ENCODE measurements at places on chromosomes 2 and 18.

DNA sequence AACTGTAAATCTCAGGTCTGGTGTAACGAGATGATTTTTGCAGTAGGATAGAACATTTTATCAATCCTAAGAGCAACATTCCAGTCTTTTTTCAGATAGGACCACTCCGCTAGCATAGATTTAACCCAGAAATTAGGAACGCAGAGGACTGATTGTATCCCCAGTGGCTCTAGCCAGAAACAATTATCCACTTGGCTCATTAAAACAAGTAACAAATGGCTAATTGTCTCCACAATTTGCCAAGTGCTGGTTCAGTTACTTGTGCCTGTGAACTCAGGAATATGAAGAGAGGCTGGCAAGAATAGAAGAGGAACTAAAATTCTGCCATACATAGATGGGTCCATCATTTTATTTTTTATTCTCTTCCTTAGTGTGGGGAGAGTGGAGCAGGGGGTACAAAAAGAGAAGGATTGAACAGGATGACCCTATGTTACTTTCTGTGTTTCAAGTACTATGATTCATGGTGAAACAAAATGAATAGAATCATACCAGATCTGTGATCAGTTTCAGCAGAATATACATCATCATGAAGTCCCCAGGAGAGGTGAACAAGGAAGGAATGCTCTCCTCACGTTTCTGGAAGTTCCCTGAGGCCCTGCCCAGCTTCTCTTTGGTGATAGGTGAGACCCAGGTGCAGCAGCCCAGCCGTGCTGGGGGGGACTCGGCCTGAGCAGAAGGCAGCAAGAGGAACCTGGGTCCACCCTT is 121.6 kb downstream of the ARL4C start:
- H3K27me3 ChIP-seq: no peaks in the 10 kb centered on the region
- DNase-seq: no peak
- H3K4me1 ChIP-seq: peaks cover 43% of the 10 kb centered on the region
- no peak overlapping the region for H3K4me3 ChIP-seq
- peaks cover 7% of the 10 kb centered on the region for H3K36me3 ChIP-seq

DNA sequence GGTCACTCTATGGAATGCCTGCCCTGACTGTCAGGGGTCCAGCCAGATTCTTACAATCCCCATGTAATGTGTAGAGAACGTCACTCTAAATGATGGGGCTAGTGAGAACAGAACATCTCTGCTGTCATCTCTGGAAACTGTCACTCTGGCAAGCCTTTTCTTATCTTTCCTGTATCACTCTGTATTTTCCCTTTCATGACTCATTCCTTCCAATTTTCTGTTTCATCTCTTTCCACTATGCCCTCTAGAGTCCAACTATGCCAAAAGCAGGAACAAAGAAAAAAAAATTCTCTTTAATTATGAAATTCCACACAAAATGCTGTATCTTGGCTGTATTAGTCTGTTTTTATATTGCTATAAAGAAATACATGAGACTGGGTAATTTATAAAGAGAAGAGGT is 608.8 kb downstream of the ADCYAP1 start:
- no peaks in the 10 kb centered on the region for H3K4me1 ChIP-seq
- H3K27me3 ChIP-seq: no peaks in the 10 kb centered on the region
- H3K27ac ChIP-seq: no peak overlapping the region

- DNase-seq: no peak
- peaks cover 9% of the 10 kb centered on the region for H3K27me3 ChIP-seq
- no peaks in the 10 kb centered on the region for H3K4me1 ChIP-seq
- no peaks in the 10 kb centered on the region for H3K36me3 ChIP-seq
- no peak overlapping the region for H3K4me3 ChIP-seq
These were observed 34.2 kb downstream of the ATP6V1C2 start for GRCh38 chr2:10755621-10756020.

DNA sequence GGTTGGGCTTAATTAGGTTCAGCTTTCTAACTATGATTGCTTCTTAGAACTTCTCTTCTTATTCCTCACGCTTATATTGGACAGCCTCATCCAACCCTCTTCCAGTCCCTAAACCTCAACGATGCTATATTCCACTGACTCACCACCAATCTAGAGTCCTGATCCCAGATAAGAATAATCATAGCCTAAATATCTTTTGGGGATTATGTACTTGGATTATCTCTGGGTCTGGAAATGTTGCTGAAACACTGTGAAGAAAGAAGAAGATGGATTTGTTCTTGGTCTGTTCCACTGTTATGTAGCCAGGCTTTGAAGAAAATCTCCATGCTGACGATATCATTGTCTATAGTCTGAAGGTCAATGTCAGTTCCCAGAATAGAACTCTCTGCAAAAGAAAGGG is 26.9 kb downstream of the DOK1 start:
- H3K36me3 ChIP-seq: no peaks in the 10 kb centered on the region
- no peak overlapping the region for H3K4me3 ChIP-seq
- no peak for DNase-seq
- no peaks in the 10 kb centered on the region for H3K27me3 ChIP-seq
- peaks cover 54% of the 10 kb centered on the region for H3K4me1 ChIP-seq

DNA sequence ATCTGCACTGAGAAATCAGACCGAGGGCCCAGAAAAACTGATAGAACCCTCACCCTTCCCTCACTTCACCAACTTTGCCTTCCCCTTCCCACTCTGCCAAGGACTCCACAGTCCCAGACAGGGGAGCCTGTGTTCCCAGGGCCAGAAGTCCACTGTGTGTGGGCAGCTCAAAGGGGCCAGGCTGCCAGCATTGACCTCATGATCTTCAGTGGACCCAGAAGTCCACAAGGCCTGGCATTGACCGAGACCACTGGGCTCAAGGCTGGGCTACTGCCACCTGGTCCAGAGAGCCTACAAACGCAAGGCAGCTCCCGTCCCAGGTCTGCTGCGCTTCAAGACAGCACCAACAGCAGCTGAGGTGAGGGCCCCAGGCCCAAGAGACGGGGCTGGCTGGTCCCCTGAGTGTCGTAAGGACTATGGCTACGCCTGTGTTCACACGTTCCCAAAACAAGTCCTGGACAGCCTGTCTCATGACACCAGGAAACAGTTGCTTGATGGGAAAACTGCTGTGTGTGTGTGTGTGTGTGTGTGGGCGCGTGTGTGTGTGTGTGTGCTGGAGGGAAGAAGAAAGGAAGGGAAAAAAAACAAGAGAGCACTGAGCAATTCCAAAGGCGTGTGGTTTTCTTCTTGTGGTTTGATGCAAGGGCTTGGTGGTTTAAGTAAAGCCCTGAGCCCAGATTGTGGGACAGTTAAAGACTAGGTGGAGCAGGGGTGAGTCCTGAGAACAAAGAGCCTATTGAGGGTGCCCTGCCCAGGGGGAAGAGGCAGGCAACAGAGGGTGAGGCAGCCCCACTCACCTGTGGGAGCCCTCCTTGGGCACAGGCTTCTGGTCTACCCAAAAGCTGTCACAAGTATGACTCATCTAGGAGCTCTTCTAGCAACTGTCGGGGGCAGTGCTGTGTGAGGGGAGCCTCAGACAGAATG is 46.6 kb upstream of the ZBTB7C start:
- H3K27me3 ChIP-seq: peaks cover 49% of the 10 kb centered on the region
- H3K36me3 ChIP-seq: no peaks in the 10 kb centered on the region
- H3K4me3 ChIP-seq: no peak overlapping the region
- H3K4me1 ChIP-seq: peaks cover 24% of the 10 kb centered on the region
- H3K27ac ChIP-seq: no peak overlapping the region

DNA sequence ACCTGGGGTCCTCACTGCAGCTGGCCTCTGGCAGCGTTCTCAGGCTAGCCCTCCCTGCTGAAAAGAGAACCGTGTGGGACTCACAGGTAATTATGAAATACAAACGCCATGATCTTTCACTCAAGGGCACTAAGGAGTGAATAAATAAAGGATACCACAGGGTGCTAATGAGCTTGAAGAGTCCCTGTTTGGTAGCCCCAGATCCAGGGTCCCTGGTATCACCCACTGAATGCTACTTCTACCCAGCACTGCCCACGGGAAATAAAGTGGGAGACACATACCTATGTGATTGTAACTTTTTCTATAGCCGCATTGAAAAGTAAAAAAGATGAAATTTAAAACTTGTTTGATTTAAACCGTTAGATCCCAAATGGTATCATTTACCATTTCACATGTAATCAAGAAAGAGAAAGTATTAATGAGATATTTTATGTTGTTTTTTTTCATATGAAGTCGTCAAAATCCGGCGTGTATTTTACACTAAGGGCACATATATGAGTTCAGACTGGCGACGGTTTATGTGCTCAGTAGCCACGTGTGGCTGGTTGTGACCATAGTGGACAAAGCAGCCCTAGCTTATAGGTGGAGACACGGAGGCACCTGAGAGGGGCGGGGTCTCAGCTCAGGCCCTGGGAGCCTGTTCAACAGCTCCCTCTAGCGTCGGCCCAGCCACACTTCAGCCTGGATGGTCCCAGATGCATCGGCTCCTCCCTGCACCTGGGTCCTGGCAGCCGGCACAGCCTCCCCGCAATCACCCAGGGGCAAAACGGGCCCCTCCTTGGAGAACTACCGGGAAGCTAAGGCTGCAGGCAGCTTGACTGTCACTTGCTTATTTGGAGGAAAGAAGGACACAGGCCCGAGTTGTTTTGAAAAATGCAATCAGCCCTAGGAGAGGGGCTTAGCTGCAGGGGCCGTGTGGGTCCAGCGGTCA is 39.2 kb downstream of the ODC1 start:
- DNase-seq: peak; percentile 85
- peaks cover 11% of the 10 kb centered on the region for H3K36me3 ChIP-seq
- peak overlapping the region; percentile 74 for H3K4me3 ChIP-seq

DNA sequence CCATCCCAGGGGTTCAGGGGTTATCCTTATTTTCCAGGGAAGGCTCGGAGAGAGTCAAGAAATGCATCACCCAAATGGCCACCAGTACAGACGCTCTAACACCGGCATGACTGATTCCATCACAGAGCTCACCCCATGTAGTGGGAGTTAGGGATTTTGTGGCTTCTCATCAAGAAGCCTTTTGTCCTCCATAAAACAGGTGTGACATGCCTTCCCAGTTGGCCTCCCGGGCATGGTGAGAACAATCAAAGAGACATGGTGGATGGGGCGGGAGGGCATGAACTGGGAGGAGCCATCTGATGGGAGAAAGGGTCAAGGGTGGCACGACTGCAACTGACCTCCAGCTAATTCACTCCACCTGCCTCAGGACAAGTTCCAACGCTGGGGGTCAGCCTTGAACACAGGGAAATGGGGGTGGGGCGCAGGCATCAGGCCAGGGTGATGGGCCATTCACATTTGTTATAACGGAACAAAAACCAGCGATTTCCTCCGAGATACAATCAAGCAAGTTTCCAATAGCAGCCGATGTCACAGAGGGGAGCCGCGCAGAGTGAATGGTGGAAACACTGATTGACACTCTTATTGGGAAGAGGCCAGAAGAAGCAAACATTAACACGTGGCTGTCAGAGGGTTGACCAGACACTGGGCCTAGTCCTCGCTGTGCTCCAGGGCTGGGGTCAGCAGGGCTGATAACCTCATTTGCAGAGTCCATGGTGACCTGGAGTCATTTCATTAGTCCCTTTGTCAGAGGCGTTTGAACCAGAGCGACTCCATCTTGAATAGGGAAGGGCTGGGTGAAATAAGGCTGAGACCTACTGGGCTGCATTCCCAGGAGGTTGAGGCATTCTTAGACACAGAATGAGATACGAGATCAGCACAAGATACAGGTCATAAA is 80.5 kb upstream of the HPCAL1 start:
- peaks cover 2% of the 10 kb centered on the region for H3K4me1 ChIP-seq
- H3K36me3 ChIP-seq: no peaks in the 10 kb centered on the region
- H3K27ac ChIP-seq: no peak overlapping the region
- H3K27me3 ChIP-seq: no peaks in the 10 kb centered on the region
- H3K4me3 ChIP-seq: no peak overlapping the region

DNA sequence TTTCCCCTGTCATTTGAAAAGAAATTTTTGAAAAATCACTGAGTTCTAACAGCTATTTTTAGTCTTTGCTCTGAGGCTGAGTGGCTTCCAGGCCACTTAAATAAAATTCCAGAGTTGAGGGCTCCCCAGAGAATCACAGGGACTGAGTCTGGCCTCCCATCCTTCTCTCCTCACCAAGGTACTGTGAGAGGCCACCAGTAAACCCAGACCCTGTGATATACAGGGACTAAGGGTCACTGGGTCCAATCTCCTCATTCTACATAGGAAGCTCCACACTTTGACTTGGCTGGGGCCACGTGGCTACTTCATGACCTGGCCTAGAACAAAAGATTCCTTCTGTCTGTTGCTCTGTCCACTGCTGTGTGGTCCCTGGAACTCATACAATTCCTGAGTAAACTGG is 123.2 kb upstream of the CDCA7 start:
- H3K27me3 ChIP-seq: peaks cover 11% of the 10 kb centered on the region
- DNase-seq: no peak
- H3K27ac ChIP-seq: no peak overlapping the region

GRCh38 chr2:178484245-178485041 is 4.2 kb downstream of the PLEKHA3 start:
- no peaks in the 10 kb centered on the region for H3K27me3 ChIP-seq
- H3K27ac ChIP-seq: no peak overlapping the region
- no peak for DNase-seq
- H3K4me3 ChIP-seq: no peak overlapping the region
- H3K36me3 ChIP-seq: peaks cover 37% of the 10 kb centered on the region

DNA sequence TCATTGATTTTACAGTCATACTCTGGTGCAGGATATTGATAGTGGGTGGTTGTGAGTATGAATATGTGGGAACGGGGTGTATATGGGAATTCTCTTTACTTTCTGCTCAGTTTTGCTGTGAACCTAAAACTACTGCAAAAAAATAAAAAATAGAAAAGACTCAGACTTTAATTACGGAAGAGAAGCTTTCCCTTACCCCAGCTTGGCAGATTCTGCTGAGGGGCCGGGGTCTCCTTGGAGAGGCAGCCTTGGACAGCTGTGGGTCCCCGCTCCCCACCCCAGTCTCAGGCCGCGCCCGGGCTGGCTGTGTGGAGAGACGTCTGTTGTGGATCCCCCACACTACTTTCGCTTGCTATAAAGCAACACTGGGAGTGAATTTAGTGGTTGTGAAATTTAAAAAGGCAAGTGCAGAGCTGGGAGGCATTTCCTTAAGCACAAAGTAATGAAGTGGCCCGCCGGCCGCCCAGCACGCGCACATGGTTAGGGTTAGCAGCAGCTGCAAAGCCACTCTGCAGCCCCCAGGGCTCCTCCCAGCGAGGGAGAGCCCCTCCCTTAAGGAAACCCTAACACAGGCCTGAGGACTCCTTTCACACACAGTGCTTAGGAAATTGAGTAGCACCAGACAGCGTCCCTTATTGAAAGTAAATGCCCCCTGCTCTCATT is 102.4 kb downstream of the DDX1 start:
- H3K27ac ChIP-seq: no peak overlapping the region
- H3K27me3 ChIP-seq: no peaks in the 10 kb centered on the region
- H3K4me3 ChIP-seq: no peak overlapping the region

GRCh38 chr2:111108745-111109271 is 11.9 kb upstream of the BCL2L11 start:
- H3K27ac ChIP-seq: no peak overlapping the region
- H3K27me3 ChIP-seq: peaks cover 64% of the 10 kb centered on the region
- no peaks in the 10 kb centered on the region for H3K36me3 ChIP-seq
- no peak overlapping the region for H3K4me3 ChIP-seq
- DNase-seq: no peak

DNA sequence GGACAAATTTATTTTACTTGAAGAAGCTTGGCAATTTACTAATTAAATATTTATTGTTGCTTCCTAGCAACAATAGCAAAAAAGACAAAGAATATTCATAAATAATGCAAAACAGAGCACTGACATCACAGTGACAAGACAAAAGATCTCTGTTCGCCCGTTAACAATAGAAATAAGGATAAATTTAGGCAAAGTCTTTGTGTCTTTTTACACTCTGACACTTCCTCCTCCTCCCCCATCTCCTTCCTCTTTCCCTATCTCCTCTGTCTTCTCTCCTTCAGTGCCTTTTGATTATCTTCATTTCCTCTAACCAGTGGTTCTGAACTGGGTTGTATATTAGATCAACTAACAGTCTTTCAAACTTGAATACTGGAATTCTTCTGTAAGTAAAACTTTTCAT is 808.4 kb downstream of the ERBB4 start:
- no peaks in the 10 kb centered on the region for H3K4me1 ChIP-seq
- H3K27me3 ChIP-seq: no peaks in the 10 kb centered on the region
- DNase-seq: no peak
- H3K4me3 ChIP-seq: no peak overlapping the region
- no peaks in the 10 kb centered on the region for H3K36me3 ChIP-seq
